Activated CD8-positive, alpha-beta memory T cell treated with anti-CD3 and anti-CD28 coated beads for 1 hour (primary cell): ENCODE measurements at places on chromosomes 2 and 18.

DNA sequence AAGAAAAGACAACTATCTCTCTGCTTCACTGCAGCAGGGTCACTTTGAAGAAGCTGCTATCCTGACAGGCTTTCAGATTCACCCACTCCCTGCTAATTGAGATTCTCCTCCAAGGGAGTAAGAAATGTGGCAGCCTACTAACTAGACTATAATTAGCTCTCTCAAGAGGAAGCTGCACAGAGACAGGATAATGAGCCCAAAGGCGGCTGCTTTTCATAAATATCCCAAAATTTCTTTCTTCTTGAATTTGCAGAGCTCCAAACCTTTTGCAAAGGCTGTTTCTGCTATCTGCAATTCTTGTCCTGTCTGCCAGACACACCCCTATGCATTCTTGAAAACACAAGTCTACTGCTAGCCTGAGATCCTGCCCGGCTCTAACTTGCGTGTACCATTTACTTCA, 54.0 kb upstream of the RNU4ATAC start:
- DNase-seq = no peak

DNA sequence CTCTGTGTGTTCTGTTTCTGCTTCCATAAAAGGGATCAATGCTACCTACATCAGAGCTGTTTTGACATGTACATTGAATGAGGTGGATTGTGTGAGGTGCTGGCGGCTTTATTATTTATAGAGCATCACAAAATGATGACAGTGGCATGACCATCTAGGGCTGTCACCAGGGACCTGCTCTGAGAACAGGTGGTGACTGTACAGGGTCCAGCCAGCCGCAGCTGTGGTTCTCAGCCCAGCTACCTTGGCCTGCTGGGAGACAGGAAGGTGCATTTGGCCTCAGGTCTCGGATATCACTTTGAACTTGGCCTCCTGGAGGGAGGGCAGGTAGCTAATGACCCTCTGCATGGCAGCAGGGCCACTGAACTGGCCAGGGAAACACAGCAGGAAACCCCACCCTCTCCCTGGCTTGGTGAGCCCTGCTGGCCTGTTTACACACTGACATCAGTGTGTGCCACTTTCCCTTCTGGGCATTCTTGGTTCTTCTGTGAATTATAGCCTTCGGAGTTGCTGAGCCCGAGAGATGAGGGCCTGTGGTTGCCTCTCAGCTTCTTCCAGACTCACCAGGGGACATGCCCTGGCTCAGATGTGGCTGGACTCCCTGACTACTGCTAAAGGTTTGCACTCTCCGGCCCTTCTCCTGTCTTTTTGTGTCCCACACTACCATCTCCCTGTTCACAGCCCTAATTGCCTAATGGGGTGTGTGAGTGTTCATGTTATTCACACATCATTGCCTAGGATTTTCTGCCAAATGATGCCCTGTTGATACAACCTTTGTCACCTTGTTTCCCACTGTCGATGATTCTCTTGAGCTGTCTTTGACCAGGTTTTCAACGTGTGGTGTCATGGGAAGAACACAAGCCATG, 109.2 kb upstream of the RAB12 start:
- no peak for DNase-seq

DNA sequence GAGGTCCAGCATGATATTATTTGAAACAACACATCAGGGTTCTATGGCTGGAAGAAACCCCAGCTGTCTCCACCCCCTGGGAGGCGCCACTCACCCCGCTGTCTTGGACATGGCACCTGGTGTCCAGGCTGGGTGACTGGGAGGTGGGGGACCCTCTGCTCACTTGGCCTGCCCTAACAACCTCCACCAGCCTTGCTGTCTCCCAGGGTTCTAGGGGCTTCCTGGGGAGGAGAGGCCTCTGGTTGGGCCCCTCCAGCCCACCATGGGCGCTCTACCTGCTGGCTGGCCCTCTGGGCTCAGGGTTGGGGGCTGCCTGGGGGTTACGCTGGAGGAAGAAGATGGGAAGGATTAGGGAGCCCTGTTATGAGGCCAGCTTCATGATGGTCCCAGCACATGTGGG, 16.3 kb downstream of the PER2 start:
- no peak for DNase-seq

DNA sequence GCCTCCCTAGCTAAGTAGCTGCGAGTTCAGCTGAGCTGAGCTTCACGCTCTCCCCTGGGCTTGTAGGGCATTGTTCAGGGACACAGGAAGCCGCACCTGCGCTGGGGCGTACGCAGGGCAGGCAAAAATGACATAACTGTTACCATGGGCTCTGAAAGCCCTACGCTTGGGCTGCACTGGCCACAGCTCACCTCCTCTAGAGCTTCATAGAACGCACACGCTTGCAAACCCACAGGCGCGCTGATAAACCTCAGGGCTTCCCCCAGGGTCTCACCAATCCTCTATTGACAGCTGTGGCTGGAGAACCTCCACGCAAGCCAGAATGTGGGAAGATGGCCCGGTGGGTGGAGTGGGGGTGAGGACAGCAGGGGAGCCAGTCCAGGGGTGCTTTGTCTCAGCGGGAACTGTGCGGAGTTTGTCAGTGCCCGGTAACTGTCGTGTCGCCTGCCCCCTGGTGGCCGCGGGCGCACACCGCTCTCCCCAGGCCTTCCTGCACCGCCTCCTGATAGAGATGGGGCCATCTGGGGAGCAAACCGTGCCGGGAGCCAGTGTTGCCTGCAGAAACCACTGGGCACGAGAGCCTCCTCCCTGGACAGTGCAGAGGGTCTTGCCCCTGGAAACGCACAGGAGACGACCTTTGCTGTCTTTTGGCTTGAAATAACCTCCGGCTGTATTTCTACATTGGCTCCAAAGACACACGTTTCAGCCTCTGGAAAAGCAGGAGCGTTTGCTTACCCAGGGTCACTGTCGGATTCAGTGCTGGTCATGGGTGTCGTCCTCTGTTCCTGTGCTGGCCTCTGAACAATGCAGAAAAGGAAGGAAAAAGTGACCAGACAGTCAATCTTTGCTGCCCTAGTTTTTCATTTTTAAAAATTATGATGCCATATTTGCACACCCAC, 17.0 kb upstream of the CIDEA start:
- no peak for DNase-seq

GRCh38 chr2:54545702-54546450, 89.7 kb downstream of the SPTBN1 start:
- DNase-seq = no peak
